ENCODE measurements at places on chromosomes 5 and 9.

DNA sequence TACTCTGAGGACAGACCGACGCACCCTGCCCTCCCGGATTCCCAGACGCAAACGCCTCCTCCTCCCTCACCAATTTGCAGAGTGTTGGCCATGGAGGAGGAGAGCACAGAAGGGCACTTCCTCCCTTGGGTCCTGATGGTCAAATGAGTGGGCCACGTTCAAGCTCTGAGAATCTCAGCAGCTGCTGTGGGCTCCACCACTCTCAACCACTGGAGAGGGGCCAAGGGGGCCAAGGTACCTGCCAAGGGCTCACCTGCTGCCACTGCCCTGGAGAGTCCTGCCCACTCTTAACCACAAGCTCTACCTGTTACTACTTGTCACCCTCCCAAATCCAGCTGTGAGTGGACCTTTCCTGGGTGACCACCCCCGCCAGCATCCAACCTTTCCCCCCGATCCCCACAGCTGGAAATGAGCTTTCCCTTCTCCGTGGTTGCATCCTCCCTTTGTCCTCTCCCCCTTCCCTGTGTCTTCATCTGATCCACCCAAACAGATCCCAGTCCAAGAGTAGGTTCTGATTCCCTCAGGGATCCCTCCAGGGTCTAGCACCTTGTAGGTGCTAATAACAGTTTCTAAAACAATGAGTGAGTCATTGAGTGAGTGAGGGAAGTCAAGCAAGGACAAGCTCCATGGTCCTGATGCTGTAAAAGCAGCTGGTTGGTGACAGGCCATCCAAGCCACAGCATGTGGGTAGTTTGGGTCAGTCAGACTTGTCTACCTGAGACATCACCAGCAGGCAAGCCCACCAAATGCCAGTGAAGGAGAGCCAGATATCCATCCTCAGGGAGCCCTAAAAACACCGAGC is 69.7 kb downstream of the FAM114A2 start:
- no peak for DNase-seq

- DNase-seq, result no peak
Measured at GRCh38 chr9:125418404-125418803, 156.8 kb downstream of the GAPVD1 start.

DNA sequence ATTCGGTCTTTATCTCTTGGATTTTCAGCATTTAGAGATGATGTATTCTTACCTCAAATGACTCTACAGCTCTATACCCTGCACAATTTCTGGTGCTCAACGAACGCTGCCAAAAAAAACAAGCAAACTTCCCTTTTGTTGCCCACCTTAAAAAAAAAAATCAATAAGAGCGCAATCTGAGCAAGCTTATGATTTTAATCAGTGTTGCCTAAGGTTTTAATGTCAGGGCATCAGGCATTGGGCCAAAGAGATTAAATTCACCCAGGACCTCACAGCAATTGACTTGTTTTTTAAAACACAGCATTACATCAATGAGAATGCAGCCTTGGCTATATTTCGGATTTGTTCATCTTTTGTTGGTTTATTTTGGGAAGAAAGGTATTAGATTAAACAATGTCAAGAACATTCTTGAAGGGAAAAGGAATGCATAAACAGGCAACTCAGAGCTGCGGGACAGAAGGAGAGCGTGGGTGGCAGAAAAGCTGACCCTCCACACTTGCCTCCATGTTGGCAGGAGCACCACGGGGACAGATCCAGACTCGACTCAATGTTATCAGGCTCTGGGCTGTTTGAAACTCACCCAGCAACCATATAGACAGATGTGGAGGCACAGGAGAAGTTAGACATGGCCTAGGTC is 127.5 kb upstream of the DAPK1 start:
- no peak for DNase-seq

GRCh38 chr5:122314036-122314435 is 2.0 kb downstream of the SNCAIP start:
- DNase-seq, result no peak

DNA sequence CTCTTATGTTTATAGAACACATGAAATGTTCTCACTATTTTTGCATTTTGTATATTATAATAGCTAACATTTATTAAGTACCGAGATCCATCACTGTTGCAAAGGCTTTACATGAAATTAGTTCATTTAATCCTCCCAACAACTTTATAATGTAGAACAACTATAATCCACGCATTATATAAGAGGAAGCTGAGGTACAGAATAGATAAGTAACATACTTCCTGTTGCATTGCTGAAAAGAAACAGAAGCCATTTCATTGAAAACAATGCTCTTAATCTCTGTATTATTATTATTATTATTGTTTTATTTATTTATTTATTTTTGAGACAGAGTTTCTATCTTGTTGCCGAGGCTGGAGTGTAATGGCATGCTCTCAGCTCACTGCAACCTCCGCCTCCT is 7.9 kb upstream of the INSYN2B start:
- no peak for DNase-seq

GRCh38 chr5:143426437-143426991 is 23.0 kb upstream of the NR3C1 start:
- DNase-seq, result no peak

GRCh38 chr9:3939820-3940219 is 360.0 kb downstream of the GLIS3 start:
- no peak for DNase-seq

DNA sequence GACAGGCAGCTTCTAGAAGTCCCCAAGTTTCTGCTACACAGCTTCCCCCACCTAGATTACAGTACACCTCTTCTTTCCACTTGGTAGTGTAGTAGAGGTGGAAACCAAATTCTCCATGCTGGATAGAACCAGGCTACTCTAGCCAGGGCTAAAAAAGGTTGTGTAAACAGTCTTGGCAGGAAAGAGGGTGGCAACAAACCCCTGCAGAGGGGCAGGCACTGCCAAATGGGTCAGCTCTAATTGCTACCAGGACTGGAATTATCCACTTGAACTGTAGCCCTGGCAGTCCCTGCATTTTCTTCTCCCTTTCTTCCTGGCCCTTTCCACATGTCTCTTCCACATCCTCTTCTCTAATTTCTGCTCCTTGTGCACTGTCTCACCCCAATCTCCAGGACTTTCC is 24.8 kb downstream of the RANBP3L start:
- no peak for DNase-seq

GRCh38 chr9:133600739-133601138 is 8.4 kb downstream of the FAM163B start:
- DNase-seq, result no peak

DNA sequence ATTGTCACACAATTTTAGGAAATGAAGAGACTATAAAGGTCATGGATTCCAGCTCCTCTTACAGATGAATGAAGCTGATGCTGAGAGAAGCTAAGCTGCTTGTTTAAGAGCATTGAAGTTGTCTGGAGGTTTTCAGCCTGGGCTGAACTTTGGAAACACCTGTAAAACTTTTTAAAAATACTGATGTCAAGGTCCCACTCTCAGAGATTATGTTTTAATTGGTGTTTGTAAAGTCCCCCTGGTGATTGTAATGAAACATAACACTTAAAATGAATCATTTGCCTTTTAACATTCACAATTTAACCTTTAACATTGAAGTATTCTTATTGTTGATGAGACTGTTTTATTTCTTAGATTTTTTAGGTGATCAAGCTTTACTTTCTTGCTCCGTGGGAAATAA is 16.4 kb downstream of the RAD23B start:
- no peak for DNase-seq

- DNase-seq, result no peak
Measured at GRCh38 chr5:120848883-120849282, 384.8 kb downstream of the PRR16 start.
